ENCODE measurements at places on chromosomes 12 and 14.

- DNase-seq = no peak
These were observed 613.5 kb upstream of the TBX3 start for GRCh38 chr12:115297445-115297844.

DNA sequence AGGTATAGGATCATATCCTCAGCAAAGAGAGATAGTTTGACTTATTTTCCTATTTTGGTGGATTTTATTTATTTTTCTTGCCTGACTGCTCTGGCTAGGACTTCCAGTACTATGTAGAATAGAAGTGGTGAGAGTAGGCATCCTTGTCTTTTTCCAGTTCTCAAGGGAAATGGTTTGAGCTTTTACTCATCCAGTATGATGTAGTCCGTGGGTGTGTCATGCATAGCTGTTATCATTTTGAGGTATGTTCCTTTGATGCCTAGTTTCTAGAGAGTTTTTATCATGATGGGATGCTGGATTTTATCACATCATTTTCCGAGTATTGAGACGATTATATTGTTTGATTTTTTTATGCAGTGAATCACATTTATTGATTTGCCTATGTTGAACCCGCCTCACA, 97.2 kb downstream of the MGAT4C start:
- DNase-seq = no peak

DNA sequence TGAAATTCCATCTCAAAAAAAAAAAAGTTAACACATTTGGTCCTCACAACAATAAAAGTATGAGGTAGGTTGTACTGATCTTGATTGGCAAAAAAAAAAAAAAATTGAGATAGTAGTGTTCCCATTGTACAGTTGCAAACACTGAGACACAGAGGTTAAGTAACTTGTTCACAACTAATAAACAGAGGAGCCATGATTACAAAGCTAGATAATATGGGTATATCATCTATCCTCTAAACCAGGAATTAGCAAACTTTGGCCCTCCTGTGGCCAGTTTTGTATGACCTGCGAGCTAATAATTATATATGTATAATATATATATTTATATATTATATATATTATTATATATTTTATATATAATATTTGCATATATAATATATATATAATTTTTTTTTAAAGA, 2.3 kb upstream of the PSME1 start:
- no peak for DNase-seq

DNA sequence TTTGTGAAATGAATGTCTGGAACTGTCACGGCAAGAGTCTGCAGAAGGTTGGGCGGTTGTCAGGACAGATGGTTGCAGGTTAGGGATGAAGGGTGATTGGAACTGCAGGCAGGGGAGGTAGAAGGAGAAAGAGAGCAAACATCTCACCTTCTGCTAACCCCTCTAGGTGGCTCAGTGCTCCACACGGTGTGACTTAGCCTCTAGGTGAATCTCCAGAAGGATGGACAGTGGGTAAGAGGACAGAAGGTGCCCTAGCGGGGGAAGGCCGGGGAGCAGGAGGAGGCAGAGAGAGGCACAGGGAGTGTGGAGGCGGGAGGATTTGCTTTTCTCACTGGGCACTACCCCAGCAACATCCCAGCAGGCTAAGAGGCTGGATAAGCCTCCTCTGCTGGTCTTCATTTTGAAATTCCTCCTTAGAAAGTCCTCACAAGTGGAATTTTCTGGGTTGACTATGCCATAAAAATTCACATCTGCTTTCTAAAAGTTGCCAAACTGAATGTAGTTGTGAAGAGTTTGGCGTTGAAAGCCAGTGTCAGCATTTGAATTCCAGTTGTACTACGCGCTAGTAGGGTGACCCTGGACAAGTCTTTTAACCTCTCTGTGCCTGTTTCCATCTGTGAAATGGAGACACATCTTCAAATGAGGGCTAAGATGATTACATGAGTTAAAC, 10.7 kb upstream of the GPR68 start:
- DNase-seq = no peak

- peak; percentile 14 for DNase-seq
These were observed 165.6 kb downstream of the ZFP36L1 start for GRCh38 chr14:68627050-68627867.

DNA sequence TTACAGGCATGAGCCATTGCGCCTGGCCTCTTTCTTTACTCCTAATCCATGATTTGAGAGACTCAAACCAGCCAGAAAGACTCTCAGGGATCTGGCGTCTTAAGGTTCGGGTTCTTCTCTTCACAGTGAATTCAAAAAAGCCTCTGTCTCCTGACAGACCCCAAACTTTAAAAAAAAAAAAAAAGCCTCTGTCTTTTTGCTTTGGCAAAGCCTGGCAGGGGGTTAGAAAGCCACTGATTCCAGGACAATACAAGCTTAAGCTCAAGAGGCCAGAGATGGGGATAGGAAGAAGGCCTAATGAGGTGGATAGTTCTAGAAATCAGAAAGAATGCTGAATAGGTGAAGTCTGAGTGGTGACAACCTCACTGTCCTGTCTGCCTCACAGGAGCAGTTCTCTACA, 8.8 kb downstream of the NRIP2 start:
- DNase-seq = no peak

GRCh38 chr14:36177489-36177888, 967 bp upstream of the PTCSC3 start:
- no peak for DNase-seq

- DNase-seq = no peak
These were observed 207.5 kb downstream of the SPTSSA start for GRCh38 chr14:34254571-34254970.

DNA sequence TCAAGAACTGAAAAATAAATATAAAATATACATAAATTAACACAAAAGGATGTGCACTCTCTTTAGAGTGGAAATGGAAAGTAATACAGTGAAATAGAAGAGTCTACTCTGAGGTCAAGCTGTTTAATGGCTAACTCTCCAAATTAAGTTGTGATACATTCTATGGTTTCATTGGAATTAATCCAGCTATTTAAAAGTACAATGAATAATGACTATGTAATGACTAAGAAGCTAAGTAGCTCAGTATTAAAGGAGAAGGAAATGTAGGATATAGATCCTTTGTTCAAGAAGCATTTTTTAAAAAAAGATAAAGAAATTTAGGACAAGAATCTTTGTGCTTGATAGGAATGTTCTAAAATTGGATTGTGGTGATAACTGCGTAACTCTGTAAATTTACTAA, 85.3 kb downstream of the LRP6 start:
- no peak for DNase-seq

- no peak for DNase-seq
These were observed 43.3 kb upstream of the NT5DC3 start for GRCh38 chr12:103884316-103884715.

DNA sequence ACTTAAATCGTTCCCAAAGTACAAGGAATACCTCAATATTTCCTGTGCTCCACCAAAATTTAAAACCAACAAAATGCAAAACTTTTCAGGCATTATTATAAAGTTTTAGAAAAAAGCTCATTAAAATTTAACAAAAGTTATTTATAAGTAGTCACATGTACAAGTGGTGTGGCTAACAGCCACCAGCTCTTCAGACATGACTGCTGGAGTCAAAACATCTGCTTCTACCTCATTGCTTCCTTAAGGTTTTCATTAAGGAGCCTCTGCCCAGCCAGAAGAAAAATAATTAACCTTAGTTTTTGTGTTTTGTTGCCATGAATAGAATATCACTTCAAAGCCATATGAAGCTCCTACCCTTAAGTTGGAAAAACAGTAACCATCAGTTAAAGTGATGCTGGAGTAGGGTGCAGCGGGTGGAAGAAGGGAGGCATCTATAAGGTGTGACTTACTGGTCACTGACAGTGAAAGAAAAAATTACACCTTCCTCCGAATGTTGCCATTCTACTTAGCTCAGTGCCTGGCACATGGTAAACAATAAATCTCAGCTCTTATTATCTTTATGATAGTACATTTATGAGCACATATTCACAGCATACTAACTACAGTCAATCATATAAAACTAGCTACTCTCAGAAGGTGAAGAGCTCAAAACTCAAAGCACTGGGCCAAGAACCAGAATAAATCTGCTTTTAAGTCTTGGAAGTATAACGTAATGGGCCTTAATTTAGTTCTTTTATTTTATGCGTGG, 57.7 kb downstream of the GALC start:
- peak; percentile 3 for DNase-seq

DNA sequence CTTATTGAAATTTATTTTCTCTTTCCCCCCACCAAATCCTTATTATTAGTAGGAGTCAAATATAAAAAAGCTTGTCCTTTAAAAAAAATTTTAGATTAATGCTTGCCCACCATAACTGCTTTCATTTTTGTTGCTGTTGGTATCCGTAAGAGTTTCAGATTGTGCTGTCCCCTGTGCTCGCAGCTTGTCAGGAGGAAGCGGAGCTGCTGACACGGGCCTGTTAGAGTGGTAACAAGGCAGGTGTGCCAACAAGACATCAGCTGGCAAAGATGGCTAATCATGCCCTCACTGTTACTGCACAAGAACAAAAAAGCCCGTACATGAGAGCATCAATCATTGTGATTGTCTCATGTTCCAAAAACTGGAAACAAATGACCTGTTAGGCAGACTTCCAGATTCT, 148.4 kb downstream of the ALG10B start:
- DNase-seq = no peak

- DNase-seq = no peak
These were observed 18.5 kb downstream of the GLTP start for GRCh38 chr12:109861689-109862314.

- DNase-seq = no peak
These were observed 127.6 kb upstream of the AMIGO2 start for GRCh38 chr12:47207340-47207717.

GRCh38 chr14:67883717-67884116, 64.1 kb downstream of the RAD51B start:
- DNase-seq = no peak

DNA sequence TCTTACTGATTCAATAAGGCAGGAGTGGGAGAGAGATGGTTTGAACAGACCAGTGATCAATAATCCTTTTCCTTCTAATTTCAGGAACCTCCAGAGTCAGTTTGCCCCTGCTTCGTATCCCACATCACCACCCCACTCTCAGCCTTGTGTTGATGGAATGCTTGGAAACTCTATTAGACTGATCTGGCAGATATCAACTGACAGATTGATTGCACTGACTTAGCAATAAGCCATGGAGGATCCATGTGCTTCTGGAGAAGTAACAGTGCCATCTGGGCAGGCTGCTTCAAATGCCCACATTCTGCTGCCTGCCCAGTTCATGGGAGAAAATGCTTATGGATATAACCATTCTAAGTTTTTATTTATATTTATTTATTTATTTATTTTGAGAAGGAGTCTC, 218.0 kb downstream of the SLC2A13 start:
- DNase-seq = no peak

GRCh38 chr14:72535485-72535884, 358.4 kb downstream of the DPF3 start:
- DNase-seq = no peak

- no peak for DNase-seq
These were observed 716.7 kb upstream of the TMEM132C start for GRCh38 chr12:127550271-127550670.

DNA sequence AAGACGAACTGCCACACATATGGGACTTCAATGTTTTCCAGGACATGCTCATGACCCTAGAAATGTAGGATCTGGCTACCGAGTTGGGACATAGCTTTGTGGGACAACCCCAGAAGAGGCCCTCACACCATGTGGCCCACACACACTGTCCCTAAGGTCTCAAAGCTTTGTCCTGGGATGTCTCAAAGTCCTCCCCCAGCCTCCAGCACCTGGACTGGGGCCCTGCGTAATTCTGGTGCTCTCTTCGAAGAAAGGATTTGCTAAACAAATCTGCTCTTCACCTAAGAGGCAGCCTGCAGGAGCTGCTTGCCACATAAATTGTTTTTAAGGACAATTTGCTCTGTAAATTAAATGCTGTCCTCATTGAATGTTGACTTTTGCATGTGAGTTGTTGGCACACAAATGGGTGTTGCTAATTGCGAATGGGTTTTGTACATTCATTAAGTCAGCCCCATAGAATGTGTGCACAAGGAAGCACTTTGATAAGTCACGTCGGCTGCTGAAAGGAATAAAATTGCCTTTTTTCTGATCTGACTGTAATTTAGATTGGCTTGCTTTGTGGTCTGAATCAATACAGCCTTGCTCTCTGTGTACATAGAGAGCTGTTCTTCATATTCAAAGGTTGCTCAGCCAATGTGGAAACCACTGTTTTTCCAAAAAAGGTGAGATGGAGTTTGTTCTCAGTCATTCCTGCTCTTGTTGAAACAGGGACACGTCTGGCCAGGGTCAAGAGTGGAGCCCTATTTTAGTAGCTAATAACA, 161.6 kb upstream of the PWP1 start:
- DNase-seq = no peak

- DNase-seq = no peak
These were observed 93.1 kb downstream of the SRGAP1 start for GRCh38 chr12:63937378-63938316.

GRCh38 chr12:104494793-104495158, 38.0 kb downstream of the CHST11 start:
- DNase-seq = no peak

- DNase-seq = no peak
These were observed 19.0 kb upstream of the HNF1A start for GRCh38 chr12:120959111-120959878.

DNA sequence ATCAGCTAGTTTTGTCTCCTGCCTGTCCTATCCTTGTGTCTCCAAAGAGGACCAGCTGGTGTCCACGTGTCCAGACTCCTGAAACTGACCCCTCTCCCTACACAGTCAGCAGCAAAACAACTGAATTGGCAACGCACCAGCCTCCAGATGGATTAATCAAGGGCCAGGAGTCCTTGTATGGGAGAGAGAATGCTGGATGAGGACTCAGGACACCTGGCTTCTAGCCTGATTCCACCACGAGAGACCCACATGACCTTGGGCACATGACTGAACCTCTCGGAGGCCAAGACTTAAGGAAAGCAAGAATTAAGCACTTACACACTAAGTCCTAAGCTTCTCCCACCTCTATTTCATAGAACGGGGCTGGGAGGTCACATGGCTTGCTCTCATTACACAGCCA, 60.4 kb upstream of the CMKLR1 start:
- no peak for DNase-seq

DNA sequence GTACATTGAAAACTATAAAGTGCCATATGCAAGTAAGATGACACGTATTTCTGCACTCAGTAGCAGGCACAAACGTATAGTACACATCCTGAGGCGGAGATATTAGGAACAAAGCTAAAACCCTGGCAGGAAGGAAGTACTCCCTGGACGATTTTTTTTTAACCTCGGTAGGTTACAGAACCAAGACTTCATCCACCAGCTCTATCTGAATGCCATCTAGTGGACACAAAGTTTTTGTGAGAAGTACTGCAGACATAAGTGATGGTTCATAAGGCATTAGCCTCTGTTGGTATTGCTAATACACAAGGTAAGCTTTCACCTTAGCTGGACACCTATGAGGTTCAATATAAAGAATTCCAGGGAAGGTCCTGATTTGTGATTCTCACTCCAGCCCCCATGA, 83.0 kb upstream of the CCDC196 start:
- peak; percentile 34 for DNase-seq

DNA sequence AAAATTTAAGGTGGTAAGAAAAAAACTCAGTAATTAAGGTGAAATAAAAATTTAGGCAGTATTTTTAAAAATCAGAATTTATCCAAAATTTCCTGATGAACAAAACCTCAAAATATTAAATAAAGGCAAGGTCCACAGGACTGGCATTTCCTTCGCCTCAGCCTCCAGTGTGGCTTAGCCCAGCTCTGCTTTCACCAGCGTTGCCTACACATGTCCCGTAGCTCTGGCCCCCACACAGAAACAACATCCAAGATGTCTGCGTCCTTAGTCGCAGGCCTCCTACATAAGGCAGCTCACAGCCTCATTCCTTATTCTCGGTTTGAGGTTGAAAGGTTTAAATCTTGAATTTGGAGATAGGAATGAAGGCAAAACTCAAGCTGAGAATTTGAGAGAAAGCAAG, 274.3 kb downstream of the SYT1 start:
- no peak for DNase-seq

All from LNCaP clone FGC (cell line).